Esophagus squamous epithelium (tissue), 5 donors: ENCODE measurements at places on chromosomes 5 and 9. TPM values are rescaled to one million over a fixed set of nuclear protein-coding genes. Genes with fewer than 3 reads are reported as not detected.

The PCDHA1 gene
- total RNA-seq = not detected

The RAD17 gene
- 11.3 TPM for total RNA-seq

The IDNK gene
- 2.6 TPM for total RNA-seq

The GLDC gene
- total RNA-seq = 2.1 TPM

The ZNF366 gene
- 0.48 TPM for total RNA-seq

The TLX3 gene
- total RNA-seq = not detected

The ZNF883 gene
- 1.9 TPM for total RNA-seq
